ENCODE measurements at places on chromosomes 11 and 22.
A peak's percentile ranks its signal among the peaks of the same experiment; 100 is the strongest.

DNA sequence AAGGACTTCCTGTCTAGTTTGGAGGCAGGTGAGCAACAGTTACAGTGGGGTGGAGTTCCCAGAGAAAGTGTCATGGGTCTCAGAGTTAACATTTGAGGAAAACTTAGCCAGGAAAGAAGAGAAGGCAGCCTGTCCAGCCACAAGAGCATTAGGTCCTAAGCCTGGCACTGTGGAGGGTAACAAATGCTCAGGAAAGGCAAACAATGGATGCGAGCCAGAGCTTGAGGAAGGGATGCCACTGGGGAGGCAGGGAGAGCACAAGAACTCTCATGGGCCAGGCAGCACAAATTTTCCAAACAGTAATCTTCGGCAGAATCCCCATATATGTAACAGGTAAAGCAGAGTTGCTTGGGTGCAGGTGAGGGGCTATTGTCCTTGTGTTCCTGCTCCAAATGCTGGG lies 8.0 kb upstream of the SERPIND1 start:
- DNase-seq, result no peak

DNA sequence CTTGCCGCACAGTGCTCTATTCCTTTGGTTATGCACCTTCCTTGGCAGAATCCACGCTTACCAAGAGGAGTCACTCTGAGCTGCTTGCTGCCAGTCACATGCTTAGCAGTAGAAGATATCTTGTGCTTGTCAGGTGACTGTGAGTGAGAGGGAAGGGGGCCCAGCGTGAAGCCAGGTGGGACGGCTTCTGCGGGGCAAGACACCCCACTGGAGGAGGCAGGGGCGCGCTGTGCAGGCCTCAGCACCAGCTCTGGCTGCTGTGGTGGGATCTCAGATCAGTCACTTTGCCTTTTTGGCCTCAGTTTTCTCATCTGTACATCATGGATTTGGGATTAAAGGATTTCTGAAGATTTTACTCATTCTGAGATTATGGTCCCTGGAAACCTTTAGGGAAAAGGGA lies 63.9 kb upstream of the B3GAT1 start:
- no peak for DNase-seq

DNA sequence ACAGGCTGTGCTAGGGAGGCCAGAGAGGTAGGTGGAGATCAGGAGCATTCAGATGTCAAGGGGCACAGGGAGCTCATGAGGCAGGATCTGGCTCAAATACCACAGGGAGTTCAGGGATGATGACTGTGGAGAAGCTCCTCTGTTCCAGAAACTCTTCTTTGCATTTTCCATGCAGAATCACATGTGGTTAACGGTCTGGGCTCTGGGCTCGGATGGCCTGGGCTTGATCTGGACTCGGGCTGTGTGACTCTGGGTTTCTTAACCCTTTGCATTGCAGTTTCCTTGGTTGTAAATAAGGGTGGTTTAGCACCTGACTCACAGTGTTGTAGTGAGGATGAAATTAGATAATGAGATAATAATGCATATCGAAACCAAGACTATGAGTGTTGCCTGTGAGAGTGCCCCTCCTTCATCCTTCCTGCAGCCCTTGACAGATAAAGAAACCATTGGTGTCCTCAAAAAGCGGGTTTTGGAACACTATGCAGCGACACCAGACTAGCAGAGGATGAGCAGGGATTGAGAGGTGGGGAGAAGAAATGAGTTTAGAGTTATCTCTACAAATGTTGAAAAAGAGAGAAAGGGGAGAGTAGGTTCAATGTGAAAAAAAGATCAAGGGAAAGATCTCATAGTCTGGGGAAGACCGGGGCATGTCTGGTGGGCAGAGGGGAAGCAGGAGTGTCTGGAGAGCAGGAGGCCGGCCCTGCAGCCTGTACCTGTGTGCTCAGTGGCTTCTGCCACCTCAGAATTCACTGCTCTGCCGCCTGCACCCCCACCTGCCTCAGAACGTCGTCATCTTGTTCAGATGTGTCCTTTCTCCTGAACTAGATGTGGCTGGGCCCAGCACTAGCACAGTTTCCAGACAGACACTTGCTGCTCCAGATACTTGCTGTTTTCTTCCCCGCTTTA lies 197.8 kb upstream of the SORL1-AS1 start:
- DNase-seq, result no peak

GRCh38 chr11:87173185-87174039 lies 135.7 kb downstream of the TMEM135 start:
- DNase-seq, result no peak

DNA sequence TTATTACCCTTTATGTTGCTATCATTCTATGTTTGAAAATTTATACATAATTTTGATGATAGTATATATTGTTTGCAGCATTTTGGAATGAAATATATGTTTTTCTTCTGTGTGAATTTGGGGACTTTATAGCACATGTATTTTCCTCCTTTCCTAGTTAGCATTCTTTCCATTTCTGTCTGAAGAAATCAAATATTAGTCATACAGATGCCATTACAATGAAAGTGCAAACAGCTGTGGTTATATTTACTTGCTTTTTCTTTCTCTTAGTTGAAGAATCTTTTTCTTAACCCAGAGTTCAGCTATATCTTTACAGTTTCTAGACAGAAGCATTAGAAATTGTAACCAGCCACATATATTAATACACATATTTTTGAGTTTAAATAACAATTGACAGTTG lies 753.1 kb upstream of the ARHGAP42 start:
- no peak for DNase-seq

DNA sequence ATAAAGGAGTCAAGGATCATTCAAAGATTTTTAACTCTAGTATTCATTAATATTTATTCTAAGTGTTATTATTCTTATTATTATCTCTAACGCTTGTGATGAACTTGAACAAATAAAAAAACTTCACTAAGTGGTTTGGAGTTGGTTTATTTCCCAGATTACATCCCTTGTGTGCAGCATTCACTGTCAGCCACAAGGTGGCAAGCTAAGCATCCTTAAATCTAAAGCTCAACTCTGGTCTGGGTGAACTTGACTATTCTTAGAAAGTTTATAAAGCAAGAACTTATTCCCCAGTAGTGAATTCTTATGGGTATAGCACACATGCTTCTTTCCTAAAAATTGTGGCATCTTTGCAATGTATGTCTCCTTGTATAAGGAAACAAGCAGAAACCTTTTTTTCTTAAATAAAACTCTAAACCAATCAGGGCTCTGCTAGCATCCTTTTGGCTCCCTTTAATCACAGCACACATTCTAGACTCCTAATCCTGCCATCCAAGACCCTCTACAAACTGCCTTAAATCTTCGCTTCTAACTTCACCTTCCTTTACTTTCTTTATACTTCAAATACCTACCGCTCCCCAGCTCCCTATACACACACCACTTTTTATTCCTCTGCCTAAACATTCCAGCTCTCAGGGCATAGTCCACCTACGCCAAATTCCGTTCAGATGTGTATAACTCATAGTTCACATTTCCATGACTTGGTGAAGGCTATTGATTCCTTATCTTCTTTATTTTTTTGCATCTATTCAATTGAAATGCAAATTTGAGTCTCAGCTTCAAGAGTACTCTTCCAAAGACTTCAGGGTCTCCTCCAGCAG lies 1068.8 kb downstream of the DLG2 start:
- DNase-seq, result no peak

DNA sequence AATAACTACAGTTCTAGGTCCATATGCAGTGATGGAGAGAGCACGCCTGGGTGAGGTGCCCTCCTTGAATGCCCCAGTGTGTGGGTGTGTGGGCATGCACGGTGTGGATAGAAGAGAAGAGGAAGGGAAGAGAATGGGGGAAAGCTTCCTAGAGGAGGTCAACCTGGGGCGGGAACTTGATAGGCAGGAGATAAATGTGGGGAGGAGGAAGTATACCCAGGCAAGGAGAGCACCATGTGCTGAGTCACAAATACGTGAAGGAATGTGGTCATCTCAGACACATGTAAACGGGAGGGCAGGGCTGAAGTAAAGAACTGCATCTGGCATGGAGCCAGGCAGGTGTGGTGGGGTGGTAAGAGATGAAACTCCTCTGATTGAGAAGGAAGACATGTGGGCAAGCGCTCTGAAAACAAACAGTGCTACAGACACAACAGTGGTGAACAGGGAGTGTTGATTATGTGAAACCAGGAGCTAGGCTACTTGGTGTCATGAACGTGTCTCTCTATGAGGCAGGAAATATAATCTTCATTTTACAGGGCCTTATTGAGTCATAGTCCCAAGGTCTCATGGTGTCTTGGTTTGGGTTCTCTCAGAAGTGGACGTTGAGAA lies 61.5 kb upstream of the EED start:
- DNase-seq, result no peak

GRCh38 chr11:93487032-93487483 lies 56.1 kb downstream of the SMCO4 start:
- no peak for DNase-seq

GRCh38 chr11:60700689-60701468 lies 1.5 kb downstream of the MS4A8 start:
- DNase-seq, result no peak

- DNase-seq, result no peak
Observed at GRCh38 chr11:94449029-94449428, 44.6 kb downstream of the MRE11 start.

GRCh38 chr11:6402061-6402470 lies 11.8 kb downstream of the SMPD1 start:
- no peak for DNase-seq

GRCh38 chr11:72824811-72825505 lies 10.7 kb downstream of the ATG16L2 start:
- DNase-seq, result no peak

DNA sequence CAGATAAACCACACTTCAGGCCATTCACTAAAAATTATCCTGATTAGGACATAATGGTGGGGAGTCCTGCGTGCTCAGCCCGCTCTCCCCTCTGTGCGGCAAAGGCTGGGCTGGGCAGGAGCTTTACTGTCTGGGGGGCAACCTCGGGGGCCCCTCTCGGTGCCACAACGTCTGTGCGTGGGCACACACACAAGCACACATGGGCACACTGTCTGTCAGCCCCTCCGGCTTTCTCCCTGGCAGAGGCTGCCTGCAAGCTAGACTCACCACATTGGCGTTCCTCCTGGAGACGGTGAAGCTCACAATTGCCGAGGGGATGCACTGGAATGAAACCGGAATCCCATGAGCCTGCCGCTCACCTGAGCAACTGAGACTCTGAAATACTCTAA lies 5.2 kb downstream of the MLC1 start:
- no peak for DNase-seq

- DNase-seq, result no peak
Observed at GRCh38 chr11:39542460-39542859, 1917.0 kb downstream of the LRRC4C start.

DNA sequence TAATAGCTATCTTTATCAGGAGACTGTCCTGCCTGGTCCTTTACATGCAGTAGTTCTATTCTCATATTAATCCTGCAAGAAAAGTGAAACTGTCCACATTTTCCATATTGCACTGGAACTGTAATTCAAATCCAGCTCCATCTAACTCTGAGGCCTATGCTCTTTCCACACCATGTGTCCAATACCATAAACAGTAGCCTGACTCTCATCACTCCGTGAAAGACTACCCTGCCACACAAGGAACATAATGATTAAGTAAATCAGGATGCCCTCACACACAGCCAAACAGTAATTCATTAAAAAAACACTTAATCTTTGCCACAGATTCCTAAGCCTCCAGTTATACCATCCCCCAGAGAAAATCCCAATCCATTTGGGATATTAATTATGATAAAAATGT lies 285.3 kb upstream of the PITPNB start:
- DNase-seq, result no peak

- no peak for DNase-seq
Observed at GRCh38 chr11:95067841-95068219, 1.1 kb downstream of the SRSF8 start.

DNA sequence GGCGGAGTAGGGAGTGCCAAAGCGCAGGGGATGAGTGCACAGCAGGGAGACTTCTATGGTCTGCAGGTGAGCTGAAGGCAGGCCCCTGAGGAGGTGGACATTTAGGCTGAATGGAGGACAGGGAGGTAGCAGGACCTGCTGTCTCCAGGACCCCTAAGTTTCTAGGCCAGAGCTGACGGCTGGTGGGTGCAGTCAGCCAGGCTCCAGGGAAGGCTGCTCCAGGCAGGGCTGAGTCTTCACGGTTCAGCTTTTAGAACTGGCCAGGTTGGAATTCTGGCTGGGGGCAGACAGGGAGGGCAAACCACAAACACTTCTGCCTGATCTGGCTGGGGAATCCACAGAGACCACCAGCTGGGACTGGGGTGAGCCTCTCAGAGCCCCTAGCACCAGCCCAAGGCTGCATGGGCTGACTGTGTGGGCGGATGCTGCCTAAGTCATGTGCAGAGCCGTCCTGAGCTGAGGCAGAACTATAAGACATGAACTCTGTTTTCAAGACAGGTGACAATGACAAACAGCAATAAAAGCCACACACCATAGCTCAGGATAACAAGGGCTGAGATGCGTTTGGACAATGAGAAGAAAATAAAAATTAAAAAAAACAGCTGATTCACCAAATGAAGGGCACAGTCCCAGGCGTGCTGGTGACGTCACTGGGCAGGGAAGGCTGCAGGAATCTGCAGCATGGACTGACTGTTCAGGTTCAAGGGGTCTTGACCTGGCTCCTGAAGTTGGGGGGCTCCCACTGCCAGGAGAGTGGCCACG lies 10.4 kb upstream of the MALAT1 start:
- DNase-seq, result no peak

DNA sequence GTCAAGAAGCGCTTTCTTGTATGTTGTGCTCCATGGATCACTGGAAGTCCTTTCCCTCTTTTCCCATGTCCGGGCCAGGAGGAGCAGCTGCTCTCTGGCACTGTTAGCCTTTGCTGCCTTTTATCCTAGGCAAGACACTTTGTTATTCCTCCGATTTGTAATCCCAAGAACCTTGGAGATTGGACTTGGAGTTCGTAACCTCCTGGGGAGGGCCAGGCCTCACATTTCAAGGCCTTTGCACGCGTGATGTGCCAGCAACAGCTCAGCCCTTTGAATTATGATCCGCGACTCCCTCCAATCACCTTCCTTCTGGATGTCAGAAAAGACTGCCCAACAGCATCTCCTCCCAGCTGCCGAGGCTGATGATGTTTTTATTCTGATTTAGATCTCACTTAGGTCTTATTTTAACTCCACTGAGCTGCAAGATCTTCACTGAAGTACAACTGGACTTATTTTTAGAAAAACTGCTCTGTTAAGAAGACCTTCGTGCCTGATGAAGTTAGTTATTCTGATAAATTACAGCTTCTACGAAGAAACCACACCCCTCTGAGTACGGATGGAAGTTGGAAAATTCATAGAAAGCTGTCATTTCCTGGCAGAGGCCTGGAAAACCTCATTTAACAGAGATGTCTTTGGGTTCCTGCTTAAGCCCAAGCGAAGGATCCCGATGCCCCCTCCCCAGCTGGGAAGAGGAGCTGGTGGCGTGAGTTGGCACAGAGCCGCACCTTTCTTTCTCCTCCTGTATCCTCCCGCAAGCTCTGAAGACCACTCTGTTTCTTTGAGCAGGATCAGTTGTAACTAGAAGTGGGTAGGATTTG lies 62.4 kb downstream of the PARVB start:
- DNase-seq, result no peak

- DNase-seq, result peak; percentile 12
Observed at GRCh38 chr11:78715639-78716311, 141.1 kb upstream of the NARS2 start.

- DNase-seq, result no peak
Observed at GRCh38 chr11:33005175-33005574, 10.5 kb upstream of the DEPDC7 start.

- peak; percentile 67 for DNase-seq
Observed at GRCh38 chr22:38788021-38788816, 5.7 kb downstream of the DNAL4 start.

GRCh38 chr22:46561435-46561905 lies 24.1 kb upstream of the CELSR1 start:
- no peak for DNase-seq
